ENCODE measurements at places on chromosomes 7 and 10. TPM values are rescaled to one million over a fixed set of nuclear protein-coding genes. Genes with fewer than 3 reads are reported as not detected.
A peak's percentile ranks its signal among the peaks of the same experiment; 100 is the strongest.

Gene IFRD1
- total RNA-seq: 18.3 TPM

DNA sequence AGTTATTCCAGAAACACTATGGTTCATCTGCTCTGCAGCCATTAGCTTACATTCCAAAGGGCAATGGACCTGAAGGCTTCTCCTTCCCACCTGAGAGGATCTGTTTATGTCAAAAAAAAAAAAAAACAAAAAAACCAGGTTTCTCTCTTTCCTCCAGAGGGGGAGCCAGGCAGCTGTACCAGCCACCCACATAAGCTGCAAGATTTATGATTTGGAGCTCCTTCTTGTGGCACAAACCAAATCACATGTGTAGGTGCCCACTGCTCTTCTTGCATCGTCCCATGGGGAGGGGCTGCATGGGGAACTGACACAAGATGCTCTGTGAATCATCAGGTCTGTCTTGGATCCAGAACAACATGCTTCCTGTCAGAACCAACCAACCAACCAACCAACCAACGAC is 231.6 kb upstream of the IGFBP3 start:
- H3K36me3 ChIP-seq: no peaks in the 10 kb centered on the region
- peaks cover 5% of the 10 kb centered on the region for H3K4me1 ChIP-seq
- no peak overlapping the region for H3K27ac ChIP-seq
- DNase-seq: no peak
- H3K4me3 ChIP-seq: no peak overlapping the region
- H3K27me3 ChIP-seq: no peaks in the 10 kb centered on the region

Gene LRRD1
- under 0.01 TPM for total RNA-seq

Gene TBX20
- 0.36 TPM for total RNA-seq

Gene CARD11
- total RNA-seq: 0.18 TPM

Gene LRRC17
- 280 TPM for total RNA-seq

- no peaks in the 10 kb centered on the region for H3K36me3 ChIP-seq
- peak; percentile 16 for DNase-seq
These were observed 122.5 kb upstream of the ANKRD1 start for GRCh38 chr10:91043173-91043910.
